ENCODE measurements at places on chromosomes 12 and 14.
A peak's percentile ranks its signal among the peaks of the same experiment; 100 is the strongest.

GRCh38 chr12:31732926-31733548, 4.2 kb upstream of the AMN1 start:
- DNase-seq, result peak; percentile 89

- peak; percentile 69 for DNase-seq
Observed at GRCh38 chr14:85234156-85235025, 295.6 kb upstream of the FLRT2 start.

- peak; percentile 33 for DNase-seq
Observed at GRCh38 chr14:104940526-104941150, 16.0 kb downstream of the PLD4 start.

- DNase-seq, result no peak
Observed at GRCh38 chr14:61484031-61484430, 162.7 kb downstream of the PRKCH start.

DNA sequence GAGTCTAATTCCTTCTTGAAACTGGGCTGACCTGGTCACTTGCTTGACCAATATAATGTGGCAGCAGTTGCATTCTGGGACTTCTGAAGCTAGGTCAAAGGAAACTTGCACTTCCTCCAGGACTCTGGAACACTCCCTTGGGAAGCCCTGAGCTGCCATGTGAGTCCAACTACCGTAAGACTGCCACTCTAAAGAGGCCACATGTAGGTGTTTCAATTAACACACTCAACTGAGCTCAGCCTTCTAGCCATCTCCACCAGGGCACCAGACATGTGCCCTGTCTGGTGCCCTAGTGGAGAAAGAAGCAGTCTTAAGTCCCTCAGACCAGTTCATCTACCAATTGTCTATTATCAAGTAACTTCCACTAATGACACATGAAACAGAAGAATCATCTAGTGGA, 6.1 kb upstream of the TEP1 start:
- DNase-seq, result no peak

- DNase-seq, result no peak
Observed at GRCh38 chr14:37037636-37038387, 134.6 kb downstream of the SLC25A21 start.

DNA sequence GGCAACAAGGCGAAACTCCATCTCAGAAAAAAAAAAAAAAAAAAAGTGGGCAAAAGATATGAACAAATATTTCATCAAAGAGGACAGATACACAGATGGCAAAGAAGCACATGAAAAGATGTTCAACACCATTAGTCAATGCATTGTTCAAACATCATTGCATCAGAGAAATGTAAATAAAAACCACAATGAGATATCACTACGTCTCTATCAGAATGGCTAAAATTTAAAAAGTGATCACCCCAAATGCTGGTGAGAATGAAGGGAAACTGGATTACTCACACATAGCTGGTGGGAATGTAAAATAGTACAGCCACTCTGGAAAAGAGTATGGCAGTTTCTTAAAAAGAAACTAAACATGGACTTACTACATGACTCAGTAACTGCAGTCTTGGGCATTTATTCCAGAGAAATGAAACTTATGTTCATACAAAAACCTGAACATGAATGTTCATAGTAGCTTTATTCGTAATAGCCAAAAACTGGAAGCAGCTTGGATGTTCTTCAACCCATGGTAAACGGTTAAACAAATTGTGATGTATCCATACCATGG, 3.6 kb downstream of the L2HGDH start:
- DNase-seq, result no peak

- no peak for DNase-seq
Observed at GRCh38 chr14:68927956-68928675, 51.0 kb downstream of the ACTN1 start.

- DNase-seq, result no peak
Observed at GRCh38 chr12:955939-956338, 6.4 kb upstream of the RAD52 start.

GRCh38 chr12:91388573-91388972, 206.0 kb upstream of the DCN start:
- peak; percentile 39 for DNase-seq

GRCh38 chr14:99685596-99685995, 1.5 kb downstream of the CYP46A1 start:
- DNase-seq, result no peak

DNA sequence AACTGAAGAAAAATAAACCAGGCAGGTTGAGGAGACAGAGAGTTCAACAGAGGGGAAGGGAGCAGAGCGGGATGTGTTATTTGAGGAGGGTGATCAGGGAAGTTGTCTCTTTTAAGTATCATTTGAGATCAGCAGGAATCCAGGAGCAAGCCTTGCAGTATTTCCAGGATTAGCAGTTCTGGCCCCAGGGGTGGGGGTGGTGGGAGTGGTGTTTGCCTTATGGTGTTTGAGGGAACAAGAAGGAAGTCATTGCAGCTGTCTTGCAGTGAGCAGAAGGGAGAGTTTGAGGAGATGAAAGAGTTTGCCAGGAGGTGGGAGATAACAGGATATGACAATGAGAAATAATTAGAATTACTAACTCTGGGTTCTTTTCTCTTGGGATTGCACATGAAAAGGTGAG, 418.6 kb downstream of the NELL2 start:
- DNase-seq, result no peak

- DNase-seq, result no peak
Observed at GRCh38 chr12:100265732-100266584, 921 bp downstream of the DEPDC4 start.

- peak; percentile 13 for DNase-seq
Observed at GRCh38 chr14:24147761-24148428, 597 bp downstream of the RNF31 start.

DNA sequence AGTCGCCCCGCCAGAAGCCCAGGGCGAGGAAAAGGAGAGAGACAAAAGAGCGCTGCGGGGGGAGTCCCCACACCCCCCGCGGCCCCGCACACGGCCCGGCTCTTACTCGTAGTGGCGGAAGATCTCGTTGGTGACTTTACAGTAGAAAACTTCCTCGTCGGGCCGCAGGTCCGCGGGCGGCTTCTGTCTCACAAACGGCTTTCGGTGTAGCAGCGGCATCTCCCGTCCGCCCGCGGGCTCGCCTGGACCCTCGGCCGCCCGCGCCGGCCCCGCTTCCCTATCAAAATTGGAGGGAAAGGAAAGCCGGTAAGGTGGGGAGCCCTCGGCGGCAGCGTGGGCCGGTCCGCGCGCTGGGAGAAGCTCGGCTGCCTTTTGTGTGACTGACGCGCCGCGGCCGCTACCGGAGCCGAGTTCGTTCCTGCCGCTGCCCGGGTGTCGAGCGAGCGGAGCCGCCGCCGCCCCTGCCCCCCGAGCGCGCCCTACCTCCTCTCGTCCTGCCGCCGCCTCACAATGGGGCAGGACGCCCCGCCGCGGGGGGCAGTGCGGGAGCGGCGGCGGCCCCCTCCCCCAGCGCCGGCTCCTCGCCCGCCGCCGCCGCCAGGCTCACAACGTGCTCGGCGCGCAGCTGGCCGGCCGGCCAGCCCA, 652 bp downstream of the BAZ1A start:
- DNase-seq, result peak; percentile 70

DNA sequence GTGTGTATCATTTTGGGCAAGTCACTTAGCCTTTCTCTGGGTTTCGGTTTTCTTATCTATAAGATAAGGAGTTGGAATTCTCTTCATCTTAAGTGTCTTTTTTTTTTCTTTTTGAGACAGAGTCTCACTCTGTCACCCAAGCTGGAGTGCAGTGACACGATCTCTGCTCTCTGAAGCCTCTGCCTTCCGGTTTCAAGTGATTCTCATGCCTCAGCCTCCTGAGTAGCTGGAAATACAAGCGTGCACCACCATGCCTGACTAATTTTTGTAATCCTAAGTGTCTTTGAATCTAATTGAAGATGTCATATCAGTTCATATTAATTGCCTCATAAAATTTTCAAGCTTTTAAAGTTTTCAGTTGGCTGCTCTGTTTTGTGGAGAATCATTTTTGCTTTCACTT, 4.0 kb downstream of the SRGAP1 start:
- no peak for DNase-seq

DNA sequence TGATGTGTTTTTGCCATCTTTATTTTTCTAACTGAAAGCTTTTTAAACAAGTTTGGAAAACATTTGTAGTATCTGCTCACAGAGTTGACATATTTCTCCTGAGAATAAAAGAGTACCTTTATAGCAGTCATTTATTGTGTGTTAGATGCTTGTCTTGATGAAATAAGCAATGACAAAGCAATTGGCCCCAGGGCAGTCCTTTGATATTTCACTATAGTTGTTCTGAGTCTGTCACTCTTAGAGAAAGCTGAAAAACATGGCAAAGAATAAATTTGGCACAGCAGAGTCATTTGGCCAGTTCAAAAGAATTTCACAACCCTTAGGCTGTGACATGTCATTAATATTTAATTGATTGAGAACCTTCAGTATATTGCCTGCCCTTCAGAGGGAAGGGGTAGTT, 166.2 kb downstream of the PTPRO start:
- DNase-seq, result no peak

GRCh38 chr14:24434676-24435075, 4.9 kb downstream of the KHNYN start:
- DNase-seq, result no peak

- DNase-seq, result no peak
Observed at GRCh38 chr14:22996768-22997654, 12.9 kb downstream of the C14orf93 start.

GRCh38 chr12:95738024-95738611, 52.4 kb downstream of the NTN4 start:
- no peak for DNase-seq

- DNase-seq, result no peak
Observed at GRCh38 chr12:50053583-50053982, 3.8 kb upstream of the ASIC1 start.

GRCh38 chr12:56781726-56782125, 18.6 kb downstream of the HSD17B6 start:
- no peak for DNase-seq

DNA sequence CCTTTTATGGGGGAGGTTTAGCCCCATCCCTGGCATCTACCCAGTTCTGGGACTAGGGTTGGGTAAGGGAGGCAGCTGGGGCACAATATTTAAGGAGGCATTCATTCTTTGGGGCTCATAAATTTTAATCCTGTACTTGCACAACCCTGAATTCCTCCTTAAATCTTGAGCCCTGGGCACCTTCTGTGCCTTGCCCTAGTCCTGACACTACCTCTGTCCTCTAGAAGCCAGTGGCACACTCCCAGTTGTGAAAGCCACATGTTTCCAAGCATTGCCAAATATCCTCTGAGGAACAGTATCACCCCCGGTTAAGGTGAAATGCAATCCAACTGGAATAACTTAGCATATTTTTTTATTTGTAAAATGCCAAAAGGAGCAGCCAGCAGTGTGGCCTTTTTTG, 36.6 kb downstream of the SLC16A7 start:
- DNase-seq, result no peak

DNA sequence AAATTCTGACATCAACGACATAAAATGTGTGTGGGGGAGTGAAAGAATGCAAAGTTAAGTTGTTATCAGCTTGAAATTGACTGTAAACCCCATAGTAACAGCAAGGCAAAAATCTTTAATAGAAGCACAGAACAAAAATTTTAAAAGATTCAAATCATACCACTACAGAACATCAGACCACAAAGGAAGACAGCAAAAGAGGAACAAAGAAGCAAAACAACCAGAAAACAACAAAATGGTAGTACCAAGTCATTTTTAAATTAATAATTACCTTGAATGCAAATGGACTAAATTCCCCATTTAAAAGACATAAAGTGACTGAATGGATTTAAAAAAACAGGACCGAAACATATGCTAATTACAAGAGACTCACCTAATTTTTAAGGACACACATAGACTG, 31.3 kb downstream of the A2M start:
- no peak for DNase-seq

DNA sequence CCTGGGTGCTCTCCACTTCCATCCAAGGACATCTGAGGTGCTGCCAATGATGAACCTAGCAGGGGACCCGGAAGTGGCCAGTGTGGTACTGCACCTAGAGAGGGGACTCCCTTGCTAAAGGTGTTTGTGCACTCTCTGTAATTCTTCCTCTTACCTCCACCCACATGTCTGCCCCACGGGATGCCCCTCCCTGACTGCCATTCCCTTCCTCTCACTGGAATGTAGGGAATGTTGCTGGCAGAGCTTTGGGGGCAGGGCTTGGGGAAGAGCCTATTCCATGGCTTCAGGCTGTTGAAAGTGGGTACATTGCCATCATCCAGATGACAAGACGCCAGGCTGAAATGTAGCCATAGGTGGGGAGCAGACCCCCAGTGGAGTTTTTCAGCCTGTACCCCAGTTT, 153.2 kb downstream of the SMOC1 start:
- no peak for DNase-seq

- DNase-seq, result no peak
Observed at GRCh38 chr12:132174015-132174838, 30.0 kb downstream of the NOC4L start.

DNA sequence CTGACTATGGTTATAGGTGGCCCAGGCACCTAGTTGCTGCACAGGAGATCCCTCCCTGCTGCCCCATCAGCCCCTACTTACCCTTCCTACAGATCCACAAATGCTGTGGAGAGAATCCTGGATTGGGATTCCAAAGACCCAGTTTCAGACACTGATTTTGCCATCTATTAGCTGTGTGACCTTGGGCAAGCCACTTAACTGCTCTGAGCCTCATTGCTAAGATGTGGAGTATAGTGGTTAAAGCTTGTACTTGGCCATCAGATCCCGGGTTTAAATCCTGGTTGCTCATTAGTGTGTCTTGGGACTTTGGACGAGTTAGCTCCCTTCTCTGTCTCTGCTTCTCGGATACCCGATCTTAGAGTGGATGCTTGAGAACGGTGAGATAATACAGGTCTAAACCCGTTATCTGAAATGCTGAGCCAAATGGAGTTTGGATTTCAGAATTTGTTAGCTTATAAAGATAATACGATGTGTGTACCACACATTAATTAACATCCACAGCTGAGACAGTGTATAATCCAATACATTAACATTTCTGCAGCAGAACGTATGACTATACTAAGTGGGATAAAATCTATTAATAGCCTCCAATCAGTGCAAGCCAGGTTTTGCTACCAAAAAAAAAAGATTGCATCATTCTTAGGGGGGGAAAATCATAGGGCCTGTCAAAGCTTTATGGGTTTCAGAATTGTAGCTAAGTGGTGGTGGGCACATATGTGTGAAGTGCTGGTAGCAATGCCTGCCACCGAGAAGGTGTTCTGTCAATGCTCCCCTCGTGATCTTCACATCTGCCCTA, 16.0 kb downstream of the PROX2 start:
- peak; percentile 28 for DNase-seq

- DNase-seq, result no peak
Observed at GRCh38 chr12:53169644-53170043, 10.9 kb upstream of the ZNF740 start.

DNA sequence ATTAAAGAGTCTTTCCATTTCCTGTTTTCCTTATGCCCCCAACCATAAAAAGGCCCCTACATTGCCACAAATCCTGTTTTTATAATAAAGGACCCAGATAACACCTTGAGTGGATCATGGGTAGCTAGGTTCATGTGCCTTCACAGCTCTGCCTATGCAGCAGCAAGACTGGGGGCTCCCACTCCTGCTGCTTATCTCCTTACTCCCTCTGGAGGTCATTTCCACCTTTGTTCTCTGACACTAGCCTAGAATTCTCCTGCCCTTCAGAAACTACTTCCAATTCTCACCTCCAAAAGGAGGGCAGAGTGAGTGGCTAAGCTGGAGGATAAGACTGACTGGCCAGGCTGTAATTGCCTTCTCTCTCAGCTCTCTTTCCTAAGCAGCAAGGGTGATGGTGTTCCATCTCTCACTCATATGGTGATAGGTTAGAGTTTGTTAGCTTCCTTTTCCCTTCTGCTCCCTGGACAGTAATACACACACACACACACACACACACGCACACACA, 20.0 kb upstream of the STAC3 start:
- no peak for DNase-seq

GRCh38 chr12:117472983-117473382, 111.6 kb upstream of the NOS1 start:
- DNase-seq, result no peak
